Fibroblast of the aortic adventitia (primary cell): ENCODE measurements at places on chromosomes 5 and 9. TPM values are rescaled to one million over a fixed set of nuclear protein-coding genes. Genes with fewer than 3 reads are reported as not detected.

The ANXA1 gene
- 923 and 1,627 TPM in 2 replicates for total RNA-seq

The GRIA1 gene
- 1.2 TPM in 1 of 2 replicates, not detected in the other for total RNA-seq

The KLHL3 gene
- total RNA-seq = 1.3 and 3.0 TPM in 2 replicates

The RUFY1 gene
- total RNA-seq = 53.0 and 143 TPM in 2 replicates

The IL5 gene
- total RNA-seq = not detected in 2 replicates

The CDHR2 gene
- total RNA-seq = not detected in 2 replicates

The LIX1 gene
- total RNA-seq = not detected in 2 replicates

- DNase-seq = peak; percentile 38
These were observed 19.5 kb upstream of the SERINC5 start for GRCh38 chr5:80275347-80275746.

DNA sequence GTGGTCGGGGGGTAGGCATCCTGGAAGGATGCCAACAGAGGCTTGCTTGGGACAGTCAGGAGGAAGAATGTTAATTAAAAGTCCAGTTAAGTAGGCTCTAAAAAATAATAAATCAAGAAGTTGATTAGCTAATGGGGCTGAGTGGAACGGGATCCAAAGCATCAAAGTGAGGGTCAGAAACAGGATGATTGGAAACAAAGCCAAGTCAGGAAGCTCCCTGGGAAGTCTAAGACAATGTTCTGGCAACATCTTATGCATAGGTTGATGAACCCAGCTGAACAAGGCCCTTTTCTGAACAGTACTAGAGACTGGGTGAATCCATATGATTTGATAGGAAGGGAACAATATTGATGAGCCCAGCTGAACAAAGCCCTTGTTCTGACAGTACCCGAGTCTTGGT is 50.2 kb upstream of the STARD4 start:
- DNase-seq = no peak

DNA sequence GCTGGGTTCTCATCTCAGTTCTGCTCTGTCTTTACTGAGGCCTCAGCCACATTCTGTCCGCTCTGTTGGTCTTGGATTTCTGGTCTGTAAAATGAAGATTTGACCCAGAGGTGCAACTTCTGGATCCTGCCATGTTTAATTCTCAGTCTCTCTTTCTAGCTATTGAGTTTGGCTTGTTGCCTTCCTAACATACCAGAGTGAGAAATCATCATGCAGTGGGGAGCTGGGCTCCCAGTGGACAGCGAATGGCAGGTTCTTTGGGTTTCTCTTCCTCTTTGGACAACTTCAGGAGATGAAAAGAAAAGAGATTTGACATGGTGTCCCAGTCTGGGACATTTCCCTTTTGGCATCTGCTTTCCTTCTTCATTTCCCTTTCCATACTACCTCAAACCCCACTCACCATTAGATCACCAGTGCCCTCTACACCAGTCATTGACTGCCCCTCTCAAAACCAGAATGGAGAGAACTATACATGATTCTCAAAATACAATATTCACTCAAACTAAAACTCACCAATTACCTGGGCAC is 334.7 kb downstream of the ACTL7B start:
- peak; percentile 72 for DNase-seq

DNA sequence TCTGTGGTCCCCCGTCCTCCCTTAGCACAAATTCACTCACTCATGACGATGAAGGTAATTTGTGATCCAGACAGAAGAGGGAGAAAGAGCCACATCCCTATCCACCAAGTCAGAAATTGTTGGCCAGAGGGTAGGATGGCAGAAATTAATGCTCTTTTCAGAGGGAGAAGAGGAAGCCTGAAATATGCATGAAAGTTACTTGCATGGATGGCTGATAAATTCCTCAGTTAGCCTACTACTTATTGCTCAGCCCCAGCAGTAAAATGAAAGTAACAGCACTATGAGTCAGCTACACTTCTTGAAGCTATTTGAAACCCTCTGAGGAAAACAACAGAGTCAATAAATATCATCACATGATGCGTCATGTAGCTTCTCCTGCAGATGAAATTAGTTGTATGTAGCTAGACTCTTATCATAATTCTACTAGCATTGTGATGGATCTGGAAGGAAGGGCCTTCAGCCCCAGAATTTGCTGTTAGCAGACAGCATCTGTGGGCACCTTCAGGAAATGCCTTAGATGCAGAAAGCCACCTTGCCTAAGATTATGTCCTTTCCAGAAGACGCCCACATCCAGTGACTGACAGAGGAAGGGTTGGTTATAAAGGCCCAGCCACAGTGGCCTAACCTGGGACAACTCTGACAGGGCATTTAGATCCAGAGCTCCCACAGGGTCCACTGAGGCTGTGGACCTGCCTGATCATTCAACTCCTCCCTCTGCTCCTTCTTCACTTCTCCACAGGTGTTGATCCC is 81.2 kb upstream of the CCDC112 start:
- peak; percentile 89 for DNase-seq

DNA sequence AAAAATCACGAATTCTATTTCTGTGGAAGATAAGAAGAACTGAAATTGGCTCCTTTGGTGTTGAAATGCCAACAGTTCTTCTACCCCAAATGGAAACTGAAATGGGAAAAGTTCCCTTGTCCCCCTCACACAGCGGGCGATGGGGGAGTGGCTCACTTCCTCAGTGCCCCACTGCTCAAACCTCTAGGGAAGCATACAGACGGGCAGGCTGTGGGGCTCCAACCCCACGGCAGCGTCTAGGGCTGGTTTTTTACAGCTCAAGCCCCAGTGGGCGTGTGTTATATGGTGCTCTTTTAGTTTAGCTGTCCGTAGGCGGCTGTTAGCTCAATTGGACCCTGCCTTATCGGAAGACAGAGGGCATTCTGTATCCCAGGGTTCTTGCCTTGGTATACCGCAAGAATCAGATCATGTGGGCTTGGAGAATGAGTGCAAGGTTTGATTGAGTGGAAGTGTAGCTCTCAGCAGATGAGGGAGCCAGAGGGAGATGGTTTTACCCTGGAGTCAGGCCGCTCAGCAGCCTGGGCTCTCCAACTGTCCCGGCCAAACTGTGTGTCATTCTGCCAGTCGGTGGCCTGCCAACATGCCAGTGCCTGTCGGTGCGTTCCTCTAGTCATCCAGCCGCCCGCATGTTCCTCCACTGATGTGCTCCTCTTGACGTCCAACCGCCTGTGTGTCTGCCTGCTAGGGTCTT is 166.3 kb upstream of the ZNF608 start:
- DNase-seq = no peak

- peak; percentile 75 for DNase-seq
These were observed 217.6 kb downstream of the NFIB start for GRCh38 chr9:14096258-14096922.

- no peak for DNase-seq
These were observed 112.5 kb downstream of the CTNND2 start for GRCh38 chr5:11791792-11792191.

DNA sequence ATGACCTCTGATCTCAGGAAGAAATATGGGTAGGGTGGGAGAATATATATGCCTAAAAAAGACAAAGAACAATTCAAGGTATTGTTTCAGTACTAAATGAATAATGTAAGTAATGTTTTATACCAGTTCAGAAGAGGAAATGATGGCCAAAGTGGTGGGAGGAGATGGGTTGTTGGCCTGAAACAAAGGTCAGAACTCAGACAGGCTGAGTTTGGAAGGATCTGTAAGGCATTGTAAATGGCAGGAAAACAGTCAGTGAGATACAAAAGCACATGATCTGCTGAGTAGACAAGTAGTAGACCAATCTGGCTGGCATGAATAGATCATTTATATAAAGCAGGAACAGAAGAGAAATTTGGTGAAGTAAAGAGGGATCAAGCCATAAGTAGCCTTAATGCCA is 175.8 kb upstream of the PLCXD3 start:
- DNase-seq = no peak

DNA sequence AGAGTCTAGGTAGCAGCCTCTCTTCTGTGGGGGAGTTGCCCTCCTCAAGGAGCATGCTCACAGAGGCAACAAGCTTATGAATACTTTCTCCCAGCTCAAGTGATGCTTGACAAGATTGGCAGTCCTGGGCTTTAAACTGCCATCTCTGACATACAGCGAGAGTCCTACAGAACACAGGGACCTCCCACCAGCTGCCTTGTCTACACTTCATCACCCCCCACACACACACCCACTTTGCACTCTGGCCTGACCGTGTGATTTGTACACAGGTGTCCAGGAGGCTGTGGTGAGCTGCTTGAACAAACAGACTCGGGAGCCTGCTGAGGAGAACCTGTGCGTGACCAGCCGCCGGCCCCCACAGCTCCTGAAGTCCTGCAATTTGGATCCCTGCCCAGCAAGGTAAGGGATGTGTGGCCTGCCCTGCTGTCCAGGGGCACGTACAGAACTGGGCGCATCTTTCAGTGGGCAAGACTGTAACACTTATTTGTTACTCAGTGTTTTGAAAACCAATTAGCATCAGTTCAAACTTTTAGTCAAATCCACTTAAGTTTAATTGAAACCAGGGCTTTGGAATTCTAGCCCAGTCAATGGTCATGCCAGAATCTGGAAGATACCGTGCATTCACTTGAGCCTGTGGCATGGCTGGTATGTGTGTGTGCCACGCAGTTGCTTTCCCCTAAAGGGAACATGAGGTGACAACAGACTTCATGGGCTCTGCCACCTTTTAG is 247.5 kb downstream of the ADAMTSL1 start:
- DNase-seq = no peak

DNA sequence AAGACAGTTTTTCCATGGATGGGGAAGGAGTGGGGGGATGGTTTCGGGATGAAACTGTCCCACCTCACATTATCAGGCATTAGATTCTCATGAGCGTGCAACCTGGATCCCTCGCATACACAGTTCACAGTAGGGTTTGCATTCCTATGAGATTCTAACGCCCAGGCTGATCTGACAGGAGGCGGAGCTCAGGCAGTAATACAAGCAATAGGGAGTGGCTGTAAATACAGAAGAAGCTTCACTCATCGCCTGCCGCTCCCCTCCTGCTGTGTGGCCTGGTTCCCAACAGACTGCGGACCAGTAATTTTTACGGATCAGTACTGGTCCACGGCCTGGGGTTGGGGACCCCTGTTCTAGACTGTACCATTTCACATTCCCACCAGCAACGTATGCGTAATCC is 68.3 kb upstream of the OTULINL start:
- no peak for DNase-seq

DNA sequence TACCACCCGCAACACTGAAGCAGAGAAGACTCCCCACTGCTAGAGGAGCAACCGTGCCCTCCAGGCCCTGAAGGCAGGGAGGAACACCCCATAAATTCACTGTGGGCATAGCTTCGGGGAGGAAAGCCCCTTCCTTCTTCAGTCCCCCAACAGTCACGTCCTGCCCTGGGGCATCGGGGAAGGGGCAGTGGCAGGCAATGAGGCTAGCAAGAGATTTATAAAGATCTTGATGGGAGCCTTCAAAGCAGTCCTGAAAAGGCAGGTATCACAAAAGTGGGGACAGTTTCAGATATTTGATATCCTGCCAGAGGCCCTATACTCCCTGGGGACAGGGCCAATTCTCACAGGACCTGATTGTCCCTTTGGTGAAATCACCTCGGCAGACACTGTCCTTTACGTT is 16.9 kb upstream of the TRIM14 start:
- DNase-seq = no peak

DNA sequence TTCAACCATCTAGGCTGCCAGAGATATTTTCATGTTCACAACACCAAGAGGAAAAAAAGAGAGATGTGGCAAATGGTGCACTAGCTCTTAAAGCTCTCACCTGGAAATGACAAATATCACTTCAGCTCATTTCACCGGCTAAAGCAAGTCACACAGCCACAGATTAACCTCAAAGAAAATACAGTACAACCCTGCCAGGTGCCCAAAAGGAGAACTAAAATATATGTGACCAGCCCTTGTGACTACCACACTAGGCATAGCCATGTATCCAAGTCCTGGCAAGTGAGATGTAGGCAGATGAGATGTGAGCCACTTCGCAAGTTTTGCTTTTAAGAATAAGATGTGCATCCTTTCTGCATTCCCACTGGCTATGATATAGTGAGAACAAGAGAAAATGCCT is 41.4 kb downstream of the AGTPBP1 start:
- DNase-seq = no peak

DNA sequence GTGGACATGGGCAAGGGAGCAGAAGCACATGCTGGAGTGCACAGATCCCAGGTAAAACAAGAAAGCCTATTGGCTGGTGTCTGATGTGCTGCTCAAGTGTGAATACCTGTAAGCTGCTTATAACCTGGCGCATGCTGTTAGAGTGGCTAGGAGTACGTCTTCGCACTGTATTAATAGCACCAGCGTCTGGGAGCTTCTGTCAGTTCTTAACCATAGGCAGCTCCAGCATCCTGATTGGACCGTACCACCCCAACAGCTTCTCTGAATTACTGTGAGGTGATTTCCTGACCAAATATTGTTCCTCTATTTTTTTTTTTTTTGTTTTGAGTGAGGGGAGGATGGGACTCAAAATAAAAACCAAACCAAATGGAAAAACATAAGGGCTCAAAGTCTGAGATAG is 987.6 kb downstream of the PTPRD start:
- DNase-seq = no peak

DNA sequence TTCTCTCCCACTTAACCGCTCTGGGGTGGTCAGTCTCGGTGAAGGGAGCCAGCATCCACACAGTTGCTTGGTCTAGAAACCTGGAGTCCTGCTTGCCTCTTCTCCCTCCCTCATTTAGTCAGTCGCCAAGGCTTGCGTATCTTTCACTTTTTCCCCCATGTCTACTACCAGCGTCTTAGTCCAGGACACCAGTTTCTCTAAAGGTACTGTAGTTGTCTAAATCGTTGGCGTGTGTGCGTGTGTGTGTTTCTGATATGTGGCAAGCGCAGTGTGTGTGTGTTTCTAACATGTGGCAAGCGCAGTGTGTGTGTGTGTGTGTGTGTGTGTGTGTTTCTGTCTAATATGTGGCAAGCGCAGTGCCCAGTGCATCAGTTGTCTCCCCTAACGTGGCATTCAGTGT is 641 bp downstream of the ATP6V1G1 start:
- DNase-seq = peak; percentile 59

DNA sequence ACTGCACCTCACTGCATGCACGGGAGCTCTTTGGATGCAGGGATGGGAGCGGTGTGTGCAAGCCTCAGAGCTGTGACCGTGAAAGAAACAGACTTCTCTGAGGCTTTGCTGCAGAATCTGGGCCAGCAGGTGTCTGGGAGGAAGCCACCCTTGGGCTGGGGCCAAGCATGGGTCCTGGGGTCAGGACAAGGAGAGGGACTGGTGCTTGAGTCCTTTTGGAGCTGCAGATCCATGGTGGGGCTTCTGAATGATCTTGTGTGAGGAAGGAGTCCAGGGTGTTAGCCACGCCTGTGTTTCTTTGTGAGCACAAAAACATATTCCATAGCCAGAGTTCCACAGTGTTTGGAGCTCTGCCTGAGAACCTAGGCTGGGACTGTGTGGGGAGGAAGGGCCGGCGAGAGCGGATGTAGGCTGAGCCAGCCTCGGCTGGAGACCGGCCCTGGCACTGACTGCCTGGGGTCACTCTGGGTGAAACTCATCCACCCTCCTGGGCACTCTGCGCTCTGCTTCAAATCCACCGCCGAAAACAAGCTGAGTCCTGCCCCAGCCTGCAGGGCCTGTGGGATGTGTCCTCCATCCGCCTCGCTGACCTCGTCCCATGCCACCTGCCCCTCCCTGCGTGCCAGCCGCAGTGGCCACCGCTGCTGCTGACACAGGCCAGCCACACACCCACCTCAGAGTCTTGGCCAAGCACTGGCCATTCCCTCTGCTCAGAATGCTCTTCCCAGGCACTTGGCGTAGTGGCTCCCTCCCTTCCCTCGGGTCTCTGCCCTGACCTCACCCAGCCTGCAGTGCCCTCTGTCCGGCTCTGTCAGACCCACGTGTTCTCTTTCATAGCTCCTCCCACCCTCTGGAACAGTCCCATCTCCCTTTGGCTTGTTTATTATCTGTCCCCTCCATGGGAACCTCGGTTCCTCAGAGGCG is 26.7 kb downstream of the ERGIC1 start:
- DNase-seq = peak; percentile 91
